ENCODE measurements at places on chromosomes 4 and X. TPM values are rescaled to one million over a fixed set of nuclear protein-coding genes. Genes with fewer than 3 reads are reported as not detected.
A peak's percentile ranks its signal among the peaks of the same experiment; 100 is the strongest.

DNA sequence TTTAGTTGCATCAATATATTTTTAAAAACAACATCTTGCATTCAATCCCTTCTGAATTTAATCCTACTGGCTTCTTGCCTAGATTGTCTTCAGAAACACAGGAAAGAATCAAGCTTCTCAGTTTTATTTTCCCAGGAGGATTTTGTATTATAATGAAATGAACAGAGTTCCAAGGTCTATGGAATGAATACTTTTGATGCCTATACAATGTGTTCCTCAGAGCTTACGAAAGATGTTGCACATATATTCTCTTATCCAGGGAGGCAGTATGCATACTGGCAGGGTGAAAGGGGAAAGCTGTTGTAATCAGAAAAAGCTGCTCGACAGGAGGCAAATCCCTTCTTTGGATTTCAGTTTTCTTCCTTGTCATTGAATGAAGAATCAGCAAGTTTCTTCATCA is 8.8 kb downstream of the TMPRSS11D start:
- DNase-seq: no peak

DNA sequence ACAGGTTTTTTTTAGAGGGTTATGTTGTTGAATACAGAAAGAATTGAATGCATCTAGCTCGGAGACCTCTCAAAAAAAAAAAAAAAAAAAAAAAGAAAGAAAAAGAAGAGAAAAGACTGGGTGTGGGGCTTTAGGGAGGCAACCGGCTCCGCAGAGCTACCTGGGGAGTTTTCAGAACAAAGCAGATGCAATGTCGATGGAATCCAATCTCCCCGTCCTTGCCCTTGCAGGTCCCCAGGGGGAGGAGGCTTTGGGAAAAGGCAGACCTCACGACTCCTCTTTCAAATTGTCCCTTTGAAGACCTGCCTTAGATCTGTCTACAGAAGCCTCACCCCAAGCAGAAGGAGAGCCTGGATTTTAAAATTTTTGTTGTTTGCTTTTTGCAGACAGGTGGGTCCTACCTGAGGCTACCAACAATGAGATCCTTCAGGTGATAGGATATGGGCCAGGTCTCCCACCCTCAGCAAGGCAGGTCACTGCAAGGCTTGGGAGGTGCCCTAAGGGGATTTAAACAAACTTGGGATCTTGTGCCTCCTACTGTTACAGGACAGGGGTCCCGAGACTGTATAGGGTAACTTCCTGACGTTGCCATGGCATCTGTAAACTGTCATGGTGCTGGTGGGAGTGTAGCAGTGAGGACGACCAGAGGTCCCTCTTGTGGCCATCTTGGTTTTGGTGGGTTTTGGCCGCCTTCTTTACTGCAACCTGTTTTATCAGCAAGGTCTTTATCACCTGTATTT is 75.2 kb upstream of the PRKX start:
- DNase-seq: no peak

DNA sequence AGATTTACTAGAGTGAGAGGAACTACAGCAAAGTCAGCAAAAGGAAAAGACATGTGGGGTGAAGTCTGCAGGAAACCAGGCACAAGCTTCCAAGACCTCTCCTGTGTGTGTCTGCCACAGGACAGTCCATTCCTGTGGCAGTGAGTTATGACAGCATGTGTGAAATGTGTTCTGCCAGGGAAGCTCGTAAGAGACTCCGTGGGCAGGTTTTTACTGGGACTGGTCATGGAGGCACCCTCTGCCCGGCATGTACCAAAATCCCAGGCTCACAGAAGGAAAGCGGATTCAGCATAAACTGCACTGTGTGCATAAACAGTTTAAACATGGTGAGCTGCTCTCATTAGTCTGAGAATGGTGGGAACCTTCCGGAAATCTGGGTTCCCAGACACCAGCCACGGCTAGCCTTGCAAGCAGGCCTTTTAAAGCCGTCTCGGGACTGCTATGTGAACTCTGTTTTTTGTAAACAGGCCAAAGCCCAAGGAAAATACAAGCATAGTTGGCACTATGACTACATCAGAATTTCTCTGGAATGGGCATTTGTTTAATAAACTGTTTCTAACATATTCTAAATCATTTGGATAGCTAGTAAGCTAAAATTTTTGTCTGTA is 288.5 kb downstream of the TENM3 start:
- DNase-seq: no peak

- DNase-seq: no peak
These were observed 544.7 kb upstream of the NR3C2 start for GRCh38 chr4:148986951-148987350.

- no peak for DNase-seq
These were observed 53.9 kb upstream of the RPS6KA3 start for GRCh38 chrX:20320461-20321159.

GRCh38 chrX:115650916-115651315 is 89.9 kb downstream of the PLS3 start:
- DNase-seq: peak; percentile 25

DNA sequence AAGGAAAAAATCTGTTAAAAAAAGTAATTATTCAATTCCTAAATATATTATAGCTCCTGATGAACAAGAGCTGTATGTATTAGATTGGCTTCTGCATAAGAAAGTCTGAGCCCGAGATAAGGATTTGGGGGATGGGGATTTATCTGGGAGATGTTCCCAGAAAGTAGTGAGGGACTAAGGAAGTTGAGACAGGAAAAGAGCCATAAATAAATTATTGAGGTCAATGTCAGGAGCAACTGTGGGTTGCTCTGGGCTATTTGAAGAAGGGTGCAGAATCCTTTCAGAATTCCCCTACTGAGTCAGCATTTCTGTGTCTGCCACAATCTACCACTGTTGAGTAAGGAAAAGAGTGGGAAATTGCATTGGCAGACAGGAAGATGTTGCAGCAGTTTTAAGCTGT is 3.1 kb upstream of the TDO2 start:
- no peak for DNase-seq

DNA sequence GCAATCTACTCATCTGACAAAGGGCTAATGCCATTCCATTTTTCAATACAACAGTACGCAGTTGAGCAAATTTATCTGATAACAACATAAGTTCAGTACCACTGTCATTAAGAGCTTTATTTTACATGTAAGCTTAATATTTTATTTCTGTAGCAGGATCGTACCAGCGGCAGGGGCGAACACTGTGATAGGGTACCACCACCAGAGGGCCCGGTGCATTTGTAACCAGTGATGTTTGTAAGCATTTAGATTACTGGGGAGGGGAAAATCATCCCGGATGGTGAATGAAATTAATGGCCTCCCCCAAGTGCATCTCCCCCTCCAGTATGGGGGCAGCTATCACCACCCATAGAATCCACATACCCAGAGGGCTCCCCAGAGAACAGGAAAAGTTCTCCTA is 179.0 kb downstream of the ADGRA3 start:
- DNase-seq: no peak

DNA sequence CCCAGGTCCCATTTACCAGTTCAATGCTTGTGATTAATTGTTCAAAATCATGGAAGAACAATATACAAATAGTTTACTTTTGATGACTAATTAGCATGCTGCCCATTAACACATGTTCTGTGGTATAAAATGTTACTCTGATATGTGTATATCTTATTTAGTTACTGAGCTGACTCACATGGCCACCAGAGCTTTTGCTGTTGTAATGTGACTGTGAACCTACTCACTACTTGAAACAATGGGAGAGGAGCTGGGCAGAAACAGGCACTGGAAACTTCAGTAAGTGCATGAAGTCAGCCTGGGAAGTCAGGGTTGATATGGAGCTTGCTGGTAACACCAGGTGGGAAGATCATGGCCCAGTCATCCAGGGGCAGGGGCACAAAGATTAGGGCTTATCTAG is 72.7 kb upstream of the MAD2L1 start:
- DNase-seq: no peak

DNA sequence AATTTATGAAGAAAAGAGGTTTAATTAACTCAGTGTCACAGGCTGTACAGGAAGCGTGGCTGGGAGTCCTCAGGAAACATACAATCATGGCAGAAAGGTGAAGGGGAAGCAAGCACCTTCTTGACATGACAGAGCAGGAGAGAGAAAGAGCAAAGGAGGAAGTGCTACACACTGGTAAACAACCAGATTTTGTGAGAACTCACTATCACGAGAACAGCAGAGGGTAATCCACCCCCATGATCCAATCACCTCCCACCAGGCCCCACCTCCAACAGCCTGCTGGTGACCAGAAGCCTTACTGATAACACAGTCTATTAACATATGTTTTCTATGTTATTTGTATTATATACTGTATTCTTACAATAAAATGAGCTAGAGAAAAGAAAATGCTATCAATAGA is 254.8 kb downstream of the PCDH10 start:
- DNase-seq: no peak

DNA sequence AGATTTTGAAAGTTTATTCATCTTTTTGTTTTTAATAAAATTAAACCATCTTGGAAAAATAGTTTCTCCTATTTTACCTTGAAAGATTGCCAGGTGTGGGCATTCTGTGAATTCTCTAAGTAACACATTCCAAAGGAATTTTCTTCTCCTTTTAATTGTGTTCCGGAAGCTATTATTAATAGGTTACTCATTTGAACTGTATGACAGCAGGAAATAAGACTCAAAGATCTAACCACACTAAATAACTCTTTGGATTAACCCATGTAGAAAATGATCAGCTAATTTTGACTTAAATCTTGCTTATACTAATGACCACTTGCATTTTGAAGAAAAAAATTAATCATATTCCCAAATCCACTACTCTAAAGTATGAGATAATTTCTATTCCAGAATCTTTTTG is 17.6 kb upstream of the CCNI start:
- no peak for DNase-seq

DNA sequence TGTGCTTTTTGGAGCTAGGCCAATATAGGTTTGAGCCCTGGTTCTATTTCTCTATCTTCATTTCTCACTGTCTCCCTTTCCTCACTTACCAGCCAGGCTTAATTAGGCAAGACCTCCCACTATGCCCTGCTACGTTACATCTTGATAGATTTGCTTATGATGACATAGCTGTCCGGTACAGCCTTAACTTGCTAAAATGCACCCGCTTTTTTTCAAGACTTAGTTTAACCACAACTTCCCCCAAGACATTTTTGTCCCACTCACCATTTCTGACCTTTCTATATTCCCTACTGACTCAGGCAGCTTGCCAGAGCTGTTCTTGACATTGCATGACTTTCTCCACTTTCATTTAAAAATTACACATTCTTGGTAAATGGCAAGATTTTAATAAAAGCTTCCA is 152.6 kb downstream of the MID1 start:
- no peak for DNase-seq

DNA sequence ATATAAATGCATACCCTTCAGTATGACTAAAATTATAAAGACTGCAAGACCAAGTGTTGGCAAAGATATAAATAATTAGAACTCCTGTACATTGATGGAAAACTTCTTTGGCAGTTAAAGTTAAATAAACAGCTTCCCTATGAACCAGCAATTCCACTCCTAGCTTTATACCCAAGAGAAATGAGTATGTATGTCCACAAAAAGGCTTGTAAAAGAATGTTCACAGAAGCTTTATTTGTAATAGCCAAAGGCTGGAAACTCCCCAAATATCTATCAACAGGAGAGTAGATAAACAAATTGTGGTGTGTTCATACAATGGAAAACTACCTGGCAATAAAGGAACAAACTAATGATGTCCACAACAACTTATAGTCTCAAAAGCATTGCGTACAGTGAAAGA is 184.8 kb downstream of the AMELX start:
- DNase-seq: no peak

- DNase-seq: no peak
These were observed 36.4 kb upstream of the GPR174 start for GRCh38 chrX:79107891-79108718.

GRCh38 chr4:125316791-125317524 is 2.2 kb downstream of the FAT4 start:
- DNase-seq: peak; percentile 28

DNA sequence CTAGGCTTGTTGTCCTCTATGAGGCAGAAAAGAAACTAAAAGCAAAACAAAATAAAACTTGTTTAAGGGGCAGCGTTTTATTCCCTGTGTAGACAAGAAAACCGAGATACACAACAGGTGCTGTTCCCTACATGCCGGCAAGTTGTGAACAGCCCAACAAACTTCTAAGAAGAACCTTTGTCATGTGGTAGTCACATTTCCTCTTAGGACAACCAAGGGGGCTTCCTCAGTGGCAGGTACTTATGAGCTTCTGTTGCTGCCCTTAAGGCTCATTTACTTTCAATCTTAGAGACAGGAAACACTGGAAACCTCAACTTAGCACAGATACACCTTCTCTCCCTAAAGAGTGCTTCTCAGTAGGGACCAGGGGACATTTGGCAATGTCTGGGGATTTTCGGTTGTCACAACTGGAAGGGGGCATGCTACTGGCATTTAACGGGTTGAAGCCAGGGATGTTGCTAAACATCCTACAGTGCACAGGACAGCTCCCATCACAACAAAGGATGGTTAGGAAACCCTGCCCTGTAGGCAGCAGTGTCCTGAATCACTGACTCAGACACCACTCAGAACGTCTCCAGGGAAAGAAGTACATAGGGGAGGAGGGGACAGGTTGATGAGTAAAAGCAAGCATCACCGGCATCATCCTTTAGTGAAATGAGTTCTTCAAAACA is 111.0 kb downstream of the ASB9 start:
- DNase-seq: no peak

DNA sequence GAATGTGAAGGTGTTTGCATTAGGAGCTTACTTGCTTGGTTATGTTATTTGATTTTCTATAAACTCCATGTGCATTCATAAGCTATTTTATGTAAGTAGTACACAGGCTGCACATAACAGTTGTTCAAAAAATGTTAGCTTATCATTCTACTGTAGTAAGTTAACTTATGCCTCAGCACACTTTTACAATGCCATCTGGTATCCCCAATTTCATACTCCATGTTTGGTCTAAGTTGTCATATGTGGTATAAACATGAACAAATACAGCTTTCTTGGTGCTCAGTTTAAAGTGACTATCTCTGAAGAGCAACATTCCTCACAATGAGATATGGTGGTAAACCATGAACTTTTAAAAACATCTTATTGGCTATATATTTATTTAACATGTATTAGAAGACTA is 104.3 kb upstream of the LEF1 start:
- no peak for DNase-seq

The RHOXF2B gene
- not detected for total RNA-seq

The TEX13C gene
- total RNA-seq: not detected

The LONRF3 gene
- 13.2 TPM for total RNA-seq

The RBMXL3 gene
- not detected for total RNA-seq

The SLC10A4 gene
- not detected for total RNA-seq

The ASMT gene
- 0.21 TPM for total RNA-seq

The ETDB gene
- not detected for total RNA-seq

Data from uterus (tissue), 4 donors.